ENCODE measurements at places on chromosomes 7 and 10.

DNA sequence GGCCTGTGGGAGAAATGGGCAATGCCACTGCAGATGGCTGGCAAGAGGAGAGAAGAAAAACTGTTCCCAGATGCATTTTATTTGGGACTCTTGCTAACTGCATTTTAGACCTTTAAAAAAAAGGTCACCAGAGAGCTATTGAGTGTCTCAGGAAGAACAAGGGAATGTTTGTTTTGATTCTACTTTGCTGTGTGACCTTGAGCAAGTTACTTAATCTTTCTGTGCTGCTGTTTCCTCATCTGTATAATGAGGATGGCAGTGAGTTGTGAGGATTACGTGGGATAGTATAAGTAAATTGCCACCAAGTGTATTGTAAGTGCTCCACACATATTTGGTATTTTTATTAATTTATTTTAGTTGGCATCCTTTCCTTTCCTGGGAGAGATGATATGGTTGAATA lies 142.0 kb upstream of the AGK start:
- DNase-seq: no peak

DNA sequence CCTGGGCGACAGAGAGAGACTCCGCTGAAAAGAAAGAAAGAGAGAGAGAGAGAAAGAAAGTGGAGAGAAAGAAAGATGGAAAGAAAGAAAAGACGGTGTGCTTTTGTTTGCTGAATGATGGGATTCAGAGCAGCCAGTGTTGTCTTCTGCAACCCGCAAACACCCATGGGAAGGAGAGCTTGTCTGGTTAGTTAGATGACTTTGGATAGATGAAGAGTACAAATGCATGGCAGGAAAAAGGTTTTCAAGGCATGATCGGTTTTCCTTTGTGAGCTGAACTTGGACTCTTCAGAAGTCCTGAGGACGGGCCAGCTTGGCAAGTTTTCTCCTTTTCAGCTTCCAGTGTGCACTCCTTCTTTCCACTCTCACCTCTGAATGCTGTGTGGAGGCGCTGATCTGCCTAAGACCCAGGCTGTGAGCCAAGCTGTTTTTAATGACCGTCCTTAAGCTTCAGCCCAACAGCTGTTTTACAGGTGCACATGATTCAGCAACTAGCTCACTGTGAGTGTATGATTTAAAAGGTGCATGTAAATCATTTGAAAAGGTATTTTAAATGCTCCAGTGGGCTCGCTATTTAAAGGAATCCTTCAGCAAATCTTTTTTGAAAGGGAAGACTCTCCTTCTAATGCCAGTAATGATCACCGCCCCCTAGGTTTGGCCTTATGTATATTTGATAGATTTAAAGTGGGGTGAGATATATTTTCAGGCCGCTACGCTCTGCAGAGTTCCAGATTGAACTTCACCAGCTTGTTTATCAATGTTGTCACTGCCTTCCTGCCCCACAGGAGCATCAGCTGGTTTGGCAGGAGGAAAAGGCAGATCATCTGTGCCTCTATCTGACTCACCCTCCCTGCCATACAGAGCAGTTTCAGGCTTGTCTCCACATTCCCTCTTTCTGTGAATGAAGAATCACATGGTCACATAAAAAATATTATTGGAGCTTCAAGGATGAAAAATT lies 115.0 kb downstream of the PLXDC2 start:
- DNase-seq: no peak

DNA sequence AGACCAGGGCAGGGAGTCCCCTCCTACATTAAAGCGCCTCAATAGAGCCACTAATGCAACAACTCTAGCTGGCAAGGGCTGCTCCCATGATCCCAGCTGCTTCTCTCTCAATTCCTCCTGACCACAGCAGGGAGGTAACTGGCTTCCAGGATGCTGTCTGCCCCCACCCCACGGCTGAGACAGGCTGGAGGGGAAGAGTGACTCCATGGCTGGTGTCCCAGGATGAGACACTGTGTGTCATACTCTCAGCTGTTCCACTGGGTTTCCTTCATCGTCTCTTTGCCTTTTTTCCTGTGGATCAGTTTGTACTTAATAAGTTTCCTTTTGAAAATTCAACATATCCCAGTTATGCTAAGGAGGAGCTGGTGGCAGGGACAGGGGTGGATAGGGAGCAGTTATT lies 27.7 kb upstream of the MYH16 start:
- no peak for DNase-seq

DNA sequence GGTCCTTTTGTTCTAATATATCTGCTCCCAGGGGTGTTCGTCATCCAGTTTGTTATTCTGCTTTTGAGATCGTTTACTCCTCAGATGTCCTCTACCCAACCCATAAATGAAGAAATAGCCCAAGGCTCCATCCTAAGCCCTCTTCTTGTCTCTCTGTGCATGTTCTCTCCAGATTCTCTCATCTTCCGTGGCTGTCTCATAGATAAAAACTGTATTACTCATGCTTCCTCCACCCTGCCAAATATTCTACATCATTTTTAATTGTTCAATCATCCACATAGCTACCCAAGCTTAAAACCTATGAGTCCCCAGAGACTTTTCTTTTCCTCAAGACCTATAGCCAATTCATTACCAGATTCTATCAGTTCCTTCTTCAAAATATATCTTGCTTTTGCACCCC lies 44.9 kb downstream of the CAV1 start:
- no peak for DNase-seq

- no peak for DNase-seq
Observed at GRCh38 chr7:133275446-133276095, 22.7 kb downstream of the EXOC4 start.

GRCh38 chr10:26857991-26858706 lies 2.6 kb downstream of the ABI1 start:
- peak; percentile 35 for DNase-seq

GRCh38 chr10:43041422-43042342 lies 35.2 kb upstream of the RET start:
- no peak for DNase-seq

- DNase-seq: no peak
Observed at GRCh38 chr7:88933285-88933684, 137.7 kb upstream of the TEX47 start.

GRCh38 chr7:10121631-10122030 lies 852.0 kb upstream of the PHF14 start:
- no peak for DNase-seq

GRCh38 chr7:150476819-150477631 lies 26.6 kb downstream of the GIMAP8 start:
- DNase-seq: no peak

Data from GM10248 (cell line).